ENCODE measurements at places on chromosomes 2 and 18.

- no peak for DNase-seq
Measured at GRCh38 chr2:220120041-220120440, 492.6 kb downstream of the SLC4A3 start.

- no peak for DNase-seq
Measured at GRCh38 chr2:65393743-65394422, 38.5 kb downstream of the SPRED2 start.

GRCh38 chr18:62198259-62198658, 11.2 kb downstream of the RELCH start:
- DNase-seq: no peak

DNA sequence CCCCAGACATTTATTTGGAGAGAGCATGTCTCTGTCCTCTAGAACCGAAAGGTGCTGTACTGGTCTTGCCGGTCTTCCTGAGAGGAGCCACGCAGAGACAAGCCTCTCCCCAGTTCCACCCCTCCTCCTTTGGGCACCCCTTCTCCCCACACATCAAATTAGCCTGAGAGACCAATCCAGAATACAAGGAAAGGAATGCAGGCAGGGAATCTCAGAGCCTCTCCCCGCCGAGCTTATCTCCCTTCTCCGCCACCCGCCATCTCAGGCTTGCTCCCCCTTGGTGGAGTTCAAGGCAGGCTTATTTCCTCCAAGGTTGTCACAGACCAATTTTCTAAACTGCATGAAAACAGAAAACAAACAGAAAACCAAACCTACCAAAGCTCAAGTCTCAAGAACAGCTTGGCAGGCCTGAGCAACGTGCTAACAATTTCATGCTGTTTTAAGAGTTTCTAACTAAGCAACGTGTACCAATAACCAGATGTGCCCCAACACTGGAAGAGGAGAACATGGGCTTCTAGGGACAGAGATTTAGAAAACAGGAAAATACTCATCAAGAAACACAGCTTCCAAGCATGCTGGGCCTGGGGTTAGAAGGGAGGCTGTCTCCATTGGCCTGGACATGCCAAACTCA, 124.5 kb upstream of the PKDCC start:
- DNase-seq: no peak

GRCh38 chr2:231531883-231532755, 1.9 kb upstream of the NMUR1 start:
- DNase-seq: no peak

DNA sequence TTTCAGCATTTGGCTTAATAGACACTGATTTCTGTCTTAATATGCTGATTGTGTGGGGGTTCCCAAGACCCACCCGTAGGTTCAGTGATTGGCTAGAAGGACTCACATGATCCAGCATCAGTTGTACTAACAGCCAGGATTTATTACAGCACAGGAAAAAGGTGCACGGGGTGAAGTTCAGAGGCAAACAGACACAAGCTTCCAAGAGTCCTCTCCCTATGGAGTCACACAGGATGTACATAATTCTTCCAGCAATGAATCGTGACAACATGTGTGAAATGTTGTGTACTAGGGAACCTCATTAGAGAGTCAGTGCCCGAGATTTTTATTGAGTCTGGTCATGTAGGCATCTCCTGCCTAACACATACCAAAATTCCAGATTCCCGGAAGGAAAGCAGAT, 52.8 kb downstream of the GALNT1 start:
- no peak for DNase-seq

DNA sequence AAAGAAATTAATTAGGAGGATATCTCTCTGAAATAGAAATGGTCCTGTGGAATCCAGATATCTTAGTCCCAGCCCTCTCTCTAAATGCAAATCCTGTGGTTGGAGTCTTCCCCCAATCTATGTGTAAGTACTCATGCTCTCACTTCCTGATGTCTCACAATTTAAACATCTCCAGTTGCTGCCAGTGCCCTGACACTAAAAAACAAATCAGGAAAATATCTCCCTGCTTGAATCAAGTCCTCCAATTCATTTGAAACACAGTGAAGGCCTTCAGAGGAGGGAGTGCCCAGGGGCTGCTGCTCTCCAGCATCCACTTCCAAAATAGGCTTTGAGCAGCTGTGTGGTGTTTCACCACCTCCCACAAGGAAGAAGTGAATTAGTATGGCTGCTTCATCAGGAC, 413.8 kb downstream of the RAD51AP2 start:
- no peak for DNase-seq

GRCh38 chr2:147214914-147215313, 629.9 kb upstream of the ACVR2A start:
- DNase-seq: no peak

GRCh38 chr18:57959278-57959677, 84.7 kb upstream of the NEDD4L start:
- DNase-seq: peak; percentile 32

- DNase-seq: no peak
Measured at GRCh38 chr2:162065767-162066166, 8.2 kb downstream of the DPP4 start.

GRCh38 chr2:75932996-75933395, 222.3 kb upstream of the GCFC2 start:
- DNase-seq: no peak

DNA sequence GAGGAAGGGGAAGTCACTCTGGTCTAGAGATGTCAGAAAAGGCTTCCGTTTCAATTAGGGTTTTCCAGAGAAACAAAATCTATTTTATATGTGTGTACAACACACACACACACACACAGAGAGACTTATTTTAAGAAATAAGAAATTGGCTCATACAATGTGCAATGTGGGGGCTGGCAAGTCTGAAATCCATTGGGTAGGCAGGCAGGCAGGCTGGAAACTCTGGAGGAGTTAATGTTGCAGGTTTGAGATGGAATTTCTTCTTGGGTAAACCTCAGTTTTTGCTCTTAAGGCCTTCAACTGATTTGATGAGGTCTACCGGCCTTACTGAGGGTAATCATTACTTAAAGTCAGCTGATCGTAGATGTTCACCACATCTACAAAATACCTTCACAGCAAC, 62.6 kb downstream of the MDH1 start:
- DNase-seq: no peak

DNA sequence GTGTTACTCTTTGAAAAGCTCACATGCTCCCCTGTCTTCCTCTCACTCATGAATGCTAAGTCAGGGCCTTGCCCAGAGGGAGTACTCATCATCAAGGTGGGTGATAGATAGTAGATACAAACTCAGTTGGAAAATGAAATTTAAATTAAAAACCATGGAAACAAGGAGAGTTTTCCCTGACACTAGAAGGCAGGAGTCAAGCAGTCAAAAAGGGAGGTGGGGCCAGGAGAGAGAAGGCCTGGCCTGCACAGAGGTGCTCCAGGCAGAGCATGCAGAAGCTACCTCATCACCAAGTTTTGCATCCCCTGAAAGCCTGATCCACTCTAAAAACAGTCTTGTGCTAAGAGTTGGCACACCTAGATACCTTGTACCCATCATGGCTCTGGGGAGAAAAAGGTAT, 143.7 kb downstream of the MYO5B start:
- DNase-seq: no peak

GRCh38 chr2:33051586-33052360, 105.0 kb downstream of the LTBP1 start:
- DNase-seq: no peak

DNA sequence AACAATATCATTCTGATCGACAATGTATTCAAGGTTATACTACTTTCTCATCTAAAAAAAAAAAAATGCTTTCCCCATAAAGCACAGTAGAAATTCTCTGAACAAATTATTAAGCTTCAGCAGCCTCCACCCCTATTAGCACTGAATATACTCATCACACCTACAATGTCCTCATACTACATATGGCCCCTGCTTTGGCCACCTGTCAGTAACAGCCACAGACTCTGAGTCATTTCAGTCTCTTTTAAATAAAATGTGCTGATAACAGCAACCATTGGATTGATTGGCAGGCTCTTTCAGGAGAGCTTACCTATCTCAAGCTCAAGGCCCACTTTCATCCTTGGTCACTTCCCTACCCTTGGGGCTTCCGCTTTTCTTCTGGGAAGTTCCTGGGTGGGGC, 236.7 kb downstream of the TMX3 start:
- DNase-seq: no peak

DNA sequence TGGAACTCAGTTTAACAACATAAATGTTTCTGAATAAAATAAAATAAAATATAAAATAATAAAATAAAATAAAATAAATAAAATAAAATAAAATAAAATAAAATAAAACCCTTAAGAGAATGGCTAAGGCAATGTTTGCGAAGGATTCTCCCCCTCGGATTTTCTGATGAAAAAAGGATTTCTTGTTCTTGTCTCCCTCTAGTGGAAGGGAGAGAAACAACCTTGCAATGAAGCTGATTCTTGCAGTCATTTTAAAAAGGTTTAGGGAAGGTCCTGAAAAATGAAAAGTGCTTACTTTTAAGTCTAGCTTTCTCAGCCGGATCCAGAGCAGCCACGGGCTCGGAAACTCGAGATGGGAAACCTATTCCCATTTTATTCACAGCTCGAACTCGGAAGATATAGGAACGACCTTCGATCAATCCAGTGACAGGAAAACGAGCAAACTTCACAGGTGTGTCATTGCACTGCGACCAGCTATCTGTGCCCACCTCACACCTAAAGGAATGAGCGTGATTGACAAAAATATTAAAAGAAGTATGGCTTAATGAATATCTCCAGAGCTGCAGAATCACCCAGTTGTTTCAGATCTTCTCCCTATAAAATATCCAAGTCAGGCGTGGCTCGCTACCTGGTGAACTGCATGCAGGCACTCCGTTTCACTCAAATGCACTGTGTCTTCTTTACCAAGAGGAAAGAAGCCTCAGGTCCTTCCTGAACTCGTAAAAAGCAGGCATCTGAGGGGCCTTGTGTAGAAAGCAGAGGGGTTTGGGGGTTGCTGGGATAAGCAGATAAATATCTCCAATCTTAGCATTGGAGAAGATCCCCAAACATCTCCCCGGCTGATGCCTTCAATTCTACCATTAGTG, 68.1 kb downstream of the MYOM1 start:
- DNase-seq: no peak

DNA sequence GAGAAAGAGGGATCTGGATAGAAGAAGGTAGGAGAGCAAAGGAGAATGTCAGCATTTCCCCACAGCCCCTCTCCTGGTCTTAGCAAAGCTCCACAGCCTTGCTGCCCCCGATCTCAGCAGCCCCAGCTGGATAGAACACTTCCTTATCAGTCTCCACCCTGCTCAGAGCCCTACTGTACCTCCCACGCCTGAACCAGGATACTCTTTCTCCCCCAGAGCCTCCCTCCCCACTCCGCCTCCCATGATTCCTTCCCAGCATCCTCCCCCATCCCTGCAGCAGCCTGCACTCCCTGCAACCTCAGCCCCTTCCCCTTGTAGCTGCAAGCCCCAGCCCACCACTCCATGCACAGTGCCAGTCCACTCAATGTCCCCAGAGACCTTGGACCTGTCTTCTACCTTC, 25.8 kb downstream of the PLB1 start:
- DNase-seq: no peak

- no peak for DNase-seq
Measured at GRCh38 chr2:221285148-221285547, 287.0 kb downstream of the EPHA4 start.

- no peak for DNase-seq
Measured at GRCh38 chr2:241982706-241983570, 113.4 kb downstream of the RTP5 start.

- DNase-seq: no peak
Measured at GRCh38 chr2:136233298-136233697, 115.3 kb upstream of the CXCR4 start.

Data from endothelial cell (in vitro differentiated cells).